Glomerular endothelial cell (primary cell): ENCODE measurements at places on chromosomes 2 and 18.

- no peak for DNase-seq
Observed at GRCh38 chr18:57107140-57107832, 39.6 kb upstream of the BOD1L2 start.

GRCh38 chr2:180368881-180369280 is 361.8 kb upstream of the CWC22 start:
- DNase-seq: no peak

GRCh38 chr2:232966122-232966521 is 46.9 kb downstream of the NGEF start:
- DNase-seq: no peak

GRCh38 chr2:210399440-210400041 is 77.0 kb downstream of the LANCL1 start:
- peak; percentile 7 for DNase-seq

GRCh38 chr2:70684846-70685622 is 83.0 kb downstream of the ADD2 start:
- DNase-seq: no peak

DNA sequence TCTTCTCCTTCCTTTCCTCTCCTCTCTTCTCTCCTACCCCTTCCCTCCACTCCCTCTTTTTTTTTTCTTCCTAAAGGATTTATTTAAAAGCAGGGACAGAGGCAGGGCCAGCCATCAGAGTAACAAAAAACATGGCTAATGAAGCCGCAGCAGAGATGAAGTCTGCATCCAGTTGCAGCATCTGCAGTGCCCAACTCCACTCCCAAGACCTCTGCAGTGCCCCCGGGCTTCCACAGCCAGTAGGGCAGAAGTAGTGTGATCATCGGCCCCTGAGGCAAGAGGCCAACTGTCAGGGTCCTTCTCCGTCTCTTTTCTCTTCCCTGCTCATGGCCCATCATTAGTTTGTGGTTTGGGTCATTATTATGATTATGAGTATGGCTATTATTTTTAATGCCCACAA is 4.2 kb upstream of the EGR4 start:
- DNase-seq: no peak

GRCh38 chr2:71173096-71173495 is 42.7 kb downstream of the MPHOSPH10 start:
- DNase-seq: no peak

DNA sequence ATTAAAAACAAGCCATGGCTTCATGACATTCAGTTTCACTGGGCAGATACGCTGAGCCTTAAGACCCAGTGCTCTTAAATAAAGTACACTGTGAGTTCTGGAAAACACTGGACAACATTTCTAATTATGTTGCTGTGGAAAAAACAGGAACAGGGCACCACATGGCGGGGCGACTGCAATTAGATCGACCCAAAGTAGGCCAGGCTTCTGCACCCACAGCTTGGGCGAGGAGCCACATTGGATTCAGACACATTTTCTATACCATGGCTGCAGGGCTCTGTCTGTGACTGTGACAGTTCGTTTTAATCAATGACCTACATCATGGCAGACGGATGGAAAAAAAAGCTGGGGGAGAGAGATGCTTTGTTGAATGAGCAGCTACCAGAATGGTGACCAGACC is 227.2 kb upstream of the HS6ST1 start:
- no peak for DNase-seq

GRCh38 chr2:228841877-228842276 is 429.2 kb downstream of the PID1 start:
- DNase-seq: no peak

DNA sequence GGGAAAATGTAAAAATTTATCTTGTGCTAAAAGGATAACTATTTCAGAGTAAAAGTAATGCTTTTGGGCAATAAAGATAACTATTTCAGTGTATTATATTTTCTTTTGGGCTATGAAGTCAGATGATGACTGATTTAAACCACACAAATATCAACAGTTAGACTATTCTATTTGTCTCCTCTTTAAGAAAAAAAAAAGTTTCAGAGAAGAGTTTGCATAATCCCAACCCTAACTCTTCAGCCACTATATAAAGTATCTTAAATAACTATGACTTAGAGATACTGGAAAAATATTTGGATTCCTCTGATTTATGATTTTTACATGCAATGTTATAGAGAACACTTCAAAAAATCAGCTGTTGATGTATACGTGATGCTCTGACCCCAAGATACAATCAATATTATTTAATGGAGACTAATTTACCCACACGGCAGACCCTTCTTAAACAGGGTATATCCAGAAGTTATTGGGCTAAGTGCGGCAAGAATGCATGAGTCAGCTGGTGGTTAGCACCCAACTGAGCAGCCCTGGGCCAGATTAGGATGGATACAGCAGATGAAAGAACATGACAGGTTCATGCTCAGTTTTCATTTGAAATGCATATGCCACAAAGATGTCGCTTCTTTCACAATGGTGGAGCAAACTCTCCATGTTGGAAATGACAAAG is 279.0 kb downstream of the AFF3 start:
- no peak for DNase-seq

DNA sequence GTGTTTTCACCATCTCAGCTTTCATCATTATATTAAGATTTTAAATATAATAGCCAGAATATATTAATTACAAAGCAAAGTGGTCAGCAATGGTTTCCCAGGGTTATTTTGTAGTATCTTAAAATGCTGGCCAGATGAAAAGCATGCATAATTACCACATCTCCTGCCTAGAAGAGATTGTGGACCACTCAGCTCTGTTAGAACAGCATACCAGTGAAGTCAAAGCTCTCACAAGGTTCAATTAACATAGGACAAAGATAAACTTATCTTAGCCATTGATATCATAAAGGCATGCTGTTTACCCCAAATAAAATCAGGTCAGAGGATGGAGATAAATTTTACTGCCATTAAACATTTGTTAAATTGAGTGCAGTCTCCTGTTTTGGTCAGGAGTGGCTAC is 19.3 kb upstream of the PDE1A start:
- DNase-seq: no peak

GRCh38 chr2:171241771-171242170 is 81.1 kb upstream of the TLK1 start:
- no peak for DNase-seq

- no peak for DNase-seq
Observed at GRCh38 chr2:43540021-43540779, 55.6 kb downstream of the THADA start.

DNA sequence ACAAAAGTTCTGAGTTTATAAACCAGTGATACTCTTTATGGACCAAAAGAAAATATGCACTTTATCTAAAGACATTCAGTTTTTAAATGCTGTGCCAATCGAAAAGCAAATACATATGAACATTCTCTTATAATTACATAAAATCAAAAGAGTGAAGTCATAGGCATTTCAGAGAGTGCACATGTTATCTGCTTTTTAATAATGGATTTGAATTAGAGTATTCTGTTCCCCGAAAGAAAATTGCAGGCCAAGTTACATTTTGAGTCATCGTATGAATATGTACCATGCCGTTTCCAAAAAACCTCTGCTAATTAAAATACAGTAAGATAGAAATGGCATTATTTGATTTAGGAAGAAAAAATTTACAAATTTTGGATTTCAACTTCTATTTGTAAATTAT is 565.7 kb downstream of the ZEB2 start:
- no peak for DNase-seq

- DNase-seq: no peak
Observed at GRCh38 chr2:43412114-43412753, 183.6 kb downstream of the THADA start.

- DNase-seq: peak; percentile 79
Observed at GRCh38 chr2:68319398-68320117, at the start of gene CNRIP1. Gene CNRIP1 (minus strand): TSS chr2:68319949. CDS start chr2:68319400, 549 bp downstream.

GRCh38 chr18:8812631-8813030 is 107.3 kb downstream of the MTCL1 start:
- no peak for DNase-seq

DNA sequence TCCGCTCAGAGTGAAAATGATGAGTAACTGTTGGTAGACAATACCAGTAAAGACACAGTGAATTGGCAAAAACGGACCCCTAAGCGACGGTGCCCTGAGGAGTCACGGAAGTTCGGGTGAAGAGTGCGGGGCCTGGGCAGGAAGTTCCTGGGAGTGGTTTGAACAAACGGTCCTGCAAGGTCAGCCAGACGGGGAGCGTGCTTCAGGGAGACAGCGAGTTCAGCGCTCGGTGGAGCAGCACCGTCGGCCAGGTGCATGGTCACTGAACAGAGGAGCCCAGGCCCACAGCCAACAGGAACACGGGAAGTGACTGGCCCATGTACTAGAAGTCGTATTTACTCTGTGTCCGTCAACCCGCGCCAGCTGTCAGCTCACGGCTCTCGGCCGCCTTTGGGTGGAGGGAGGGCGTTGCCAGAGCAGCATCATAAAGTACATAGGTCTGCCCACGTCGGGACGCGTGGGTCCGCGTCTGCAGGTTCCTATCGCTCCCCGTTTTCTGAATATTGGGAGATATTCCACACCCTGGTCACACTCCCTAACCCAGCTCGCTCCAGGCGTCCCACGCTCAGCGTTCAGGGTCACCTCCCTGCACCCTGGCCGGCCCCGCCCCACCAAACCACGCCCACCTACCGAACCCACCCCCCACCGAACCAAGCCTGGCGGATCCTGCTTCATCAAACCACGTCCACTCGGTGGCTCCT is 75.6 kb upstream of the UXS1 start:
- DNase-seq: no peak

DNA sequence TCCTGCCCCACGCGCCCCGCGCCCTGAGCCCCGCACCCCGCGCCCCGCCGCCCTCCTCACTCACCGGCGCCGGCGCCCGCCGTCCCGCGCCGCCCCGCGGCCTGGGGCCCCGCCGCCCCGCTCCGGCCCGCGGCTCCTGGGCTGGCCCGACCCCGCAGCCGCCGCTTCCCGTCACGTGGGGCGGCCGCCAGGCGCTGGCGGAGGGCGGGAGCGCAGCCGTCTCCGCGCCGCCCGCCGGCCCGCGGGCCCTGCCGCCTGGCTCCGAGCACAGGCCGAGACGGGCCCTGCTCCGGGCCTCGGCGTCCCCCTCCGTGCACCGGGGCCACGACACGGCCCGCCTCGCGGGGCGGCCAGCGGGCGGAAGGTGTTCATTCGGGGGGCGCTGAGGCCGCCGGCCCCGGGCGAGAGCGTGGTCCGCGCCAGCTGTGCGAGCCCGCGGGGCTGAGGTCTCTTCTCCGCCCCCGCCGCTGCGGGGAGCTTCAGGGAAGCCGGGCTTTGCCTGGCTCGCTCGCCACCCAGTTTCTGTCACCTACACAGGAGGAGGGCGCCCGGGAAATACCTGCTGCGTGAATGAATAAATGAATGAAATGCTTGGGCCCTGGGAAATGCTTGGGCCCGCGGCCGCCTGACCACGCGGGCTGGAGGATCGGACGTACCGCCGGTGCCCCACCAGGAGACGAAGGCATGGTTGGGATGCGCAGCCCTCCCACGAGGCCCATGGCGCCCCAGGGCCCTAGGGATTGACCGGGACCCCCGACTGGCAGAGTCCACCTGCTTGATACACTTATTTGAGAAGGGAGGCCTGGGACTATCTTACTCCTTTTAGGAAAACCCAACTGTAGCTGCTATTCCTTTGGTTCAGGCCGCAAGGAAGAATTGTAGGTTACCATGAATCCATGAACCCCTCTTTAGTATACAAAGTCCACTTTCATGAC is at the start of gene TGFBRAP1:
TSS of gene TGFBRAP1 (minus strand) at position 175 of the 935 bp plus-strand sequence. CDS start 21,434 bp downstream, outside the sequence.
- DNase-seq: no peak

GRCh38 chr2:130764821-130765115 is 9.4 kb downstream of the AMER3 start:
- DNase-seq: no peak

DNA sequence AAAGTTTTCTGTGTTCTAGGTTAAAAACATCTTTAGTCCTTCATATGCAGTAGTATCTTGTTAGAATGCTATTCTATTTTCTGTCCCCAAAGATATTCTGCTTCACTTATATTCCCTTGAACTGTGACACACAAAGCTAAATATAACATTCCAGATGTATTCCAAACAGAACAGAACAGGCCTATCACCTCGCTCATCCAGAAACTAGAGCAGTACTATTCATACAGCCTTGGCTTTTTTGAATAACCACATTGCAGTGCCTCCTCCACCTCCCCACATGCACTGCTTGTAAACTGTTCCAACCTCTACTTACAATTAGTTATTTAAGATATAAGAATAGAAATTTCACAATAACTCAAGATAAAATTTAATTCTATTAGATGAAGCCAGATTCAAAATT is 196.8 kb downstream of the EXOC6B start:
- no peak for DNase-seq

DNA sequence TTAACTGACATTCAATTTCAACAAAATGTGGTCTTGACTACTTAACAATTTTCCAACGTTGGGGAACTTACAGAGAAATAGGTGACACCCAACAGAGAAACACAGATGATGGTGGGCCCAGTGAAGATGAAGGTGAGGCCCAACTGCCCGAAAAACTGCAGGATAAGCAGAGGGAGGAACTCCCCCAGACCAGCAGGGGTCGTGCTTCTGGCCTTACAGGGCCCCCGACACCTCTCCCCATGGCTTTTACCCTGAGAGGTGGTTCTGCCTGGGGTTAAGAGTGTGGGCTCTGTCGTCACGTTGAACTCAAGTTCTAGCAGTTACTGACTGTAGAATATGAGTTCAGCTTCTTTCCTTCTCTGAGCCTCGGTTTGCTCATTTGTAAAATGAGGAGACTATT is 119.5 kb upstream of the SMIM21 start:
- no peak for DNase-seq
